Kidney glomerular epithelial cell (primary cell): ENCODE measurements at places on chromosomes 3 and 15.

DNA sequence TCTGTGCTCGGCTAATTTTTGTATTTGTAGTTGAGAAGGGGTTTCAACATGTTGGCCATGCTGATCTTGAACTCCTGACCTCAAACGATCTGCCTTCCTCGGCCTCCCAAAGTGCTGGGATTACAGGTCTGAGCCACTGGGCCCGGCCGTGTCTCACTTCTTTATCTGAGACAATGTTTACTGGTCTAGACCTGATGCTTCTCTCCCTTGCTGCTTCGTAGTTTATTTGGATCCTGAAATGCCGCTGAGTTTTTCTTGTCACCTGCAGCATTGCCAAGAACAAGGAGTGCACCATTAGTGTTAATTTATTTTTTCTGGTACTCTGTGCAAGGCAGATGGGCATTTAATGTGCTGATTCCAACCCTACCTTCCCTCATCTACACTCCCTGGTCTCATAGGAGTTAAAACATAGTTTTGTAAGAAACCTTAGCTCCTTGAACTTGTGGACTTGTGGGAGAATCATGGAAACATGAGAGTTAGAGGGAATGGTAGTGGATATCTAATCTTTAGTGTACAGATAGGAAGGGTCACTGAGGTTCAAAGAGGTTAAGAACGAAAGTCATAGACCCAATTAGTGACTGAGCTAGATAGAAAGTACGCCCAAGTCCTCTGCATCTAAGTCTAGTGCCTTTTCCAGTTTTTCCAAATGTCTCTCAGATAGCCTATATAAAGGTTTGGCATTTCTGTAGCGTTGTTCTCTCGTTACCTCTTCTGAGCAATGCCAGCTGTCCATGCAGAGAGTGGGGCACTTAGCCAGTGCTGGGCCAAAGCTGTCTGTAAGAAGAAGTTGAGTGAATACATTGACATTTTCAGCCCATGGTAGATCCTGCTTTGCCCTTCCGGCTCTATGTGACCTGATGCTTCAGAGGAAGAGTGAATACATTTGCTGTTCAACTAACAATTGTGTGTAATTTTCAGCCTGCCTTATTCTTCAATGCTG lies 244.1 kb downstream of the LPP start:
- no peak for DNase-seq

DNA sequence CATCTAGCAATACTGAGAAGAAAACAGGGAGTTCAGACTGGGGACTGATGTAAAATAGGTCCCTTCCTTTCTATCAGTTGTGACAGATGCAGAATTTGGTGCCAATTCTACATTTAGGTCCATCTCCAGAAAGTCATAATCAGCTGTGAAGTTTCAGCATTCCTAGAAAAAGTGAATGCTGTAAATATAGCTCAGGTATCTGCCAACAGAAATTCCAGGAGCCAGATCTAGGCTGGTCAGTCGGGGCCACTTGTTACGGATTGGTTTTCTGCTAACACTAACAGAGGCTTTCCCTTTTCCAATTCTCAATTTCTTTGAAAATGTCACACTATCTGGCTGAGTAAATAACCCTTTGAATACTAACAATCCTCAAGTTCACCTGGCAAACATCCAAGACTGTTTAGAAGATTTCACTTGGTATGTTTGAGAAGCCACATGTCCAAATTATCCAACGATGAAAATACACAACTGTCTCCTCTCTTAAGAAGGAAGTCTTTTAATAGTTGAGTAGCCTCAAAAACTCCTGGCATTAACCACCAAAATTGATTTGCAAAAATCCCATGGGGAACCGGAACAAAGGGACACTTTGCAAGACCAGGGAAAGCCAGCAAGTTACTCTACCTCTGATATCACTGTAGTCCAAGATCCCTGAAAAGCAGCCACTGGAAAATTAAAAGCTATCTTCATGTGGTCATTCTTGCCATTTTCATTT lies 222.3 kb downstream of the ZMAT3 start:
- no peak for DNase-seq

GRCh38 chr15:60480149-60480548 lies 1.2 kb upstream of the ICE2 start:
- DNase-seq, result no peak

GRCh38 chr3:104596551-104596950 lies 770.2 kb upstream of the ALCAM start:
- peak; percentile 60 for DNase-seq

DNA sequence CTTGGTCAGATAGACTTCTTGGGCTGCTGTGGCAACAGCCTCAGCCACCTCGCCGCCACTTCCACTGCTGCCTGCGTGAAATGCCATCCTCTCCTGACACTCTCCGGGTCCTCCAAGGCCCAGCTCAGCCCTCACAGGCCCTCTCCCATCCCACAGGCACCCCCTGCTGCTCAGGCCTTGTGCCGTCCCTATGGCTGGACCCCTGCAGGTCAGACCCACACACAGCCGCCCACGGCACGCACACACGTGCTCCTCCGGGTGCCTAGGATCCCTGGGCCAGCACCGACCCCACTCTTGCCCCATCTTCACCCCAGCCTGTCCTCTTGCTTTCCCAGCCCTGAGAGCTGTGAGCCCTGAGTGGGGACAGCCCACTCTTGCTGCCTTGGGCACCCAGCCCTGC lies 19.7 kb downstream of the CFAP100 start:
- DNase-seq, result no peak

DNA sequence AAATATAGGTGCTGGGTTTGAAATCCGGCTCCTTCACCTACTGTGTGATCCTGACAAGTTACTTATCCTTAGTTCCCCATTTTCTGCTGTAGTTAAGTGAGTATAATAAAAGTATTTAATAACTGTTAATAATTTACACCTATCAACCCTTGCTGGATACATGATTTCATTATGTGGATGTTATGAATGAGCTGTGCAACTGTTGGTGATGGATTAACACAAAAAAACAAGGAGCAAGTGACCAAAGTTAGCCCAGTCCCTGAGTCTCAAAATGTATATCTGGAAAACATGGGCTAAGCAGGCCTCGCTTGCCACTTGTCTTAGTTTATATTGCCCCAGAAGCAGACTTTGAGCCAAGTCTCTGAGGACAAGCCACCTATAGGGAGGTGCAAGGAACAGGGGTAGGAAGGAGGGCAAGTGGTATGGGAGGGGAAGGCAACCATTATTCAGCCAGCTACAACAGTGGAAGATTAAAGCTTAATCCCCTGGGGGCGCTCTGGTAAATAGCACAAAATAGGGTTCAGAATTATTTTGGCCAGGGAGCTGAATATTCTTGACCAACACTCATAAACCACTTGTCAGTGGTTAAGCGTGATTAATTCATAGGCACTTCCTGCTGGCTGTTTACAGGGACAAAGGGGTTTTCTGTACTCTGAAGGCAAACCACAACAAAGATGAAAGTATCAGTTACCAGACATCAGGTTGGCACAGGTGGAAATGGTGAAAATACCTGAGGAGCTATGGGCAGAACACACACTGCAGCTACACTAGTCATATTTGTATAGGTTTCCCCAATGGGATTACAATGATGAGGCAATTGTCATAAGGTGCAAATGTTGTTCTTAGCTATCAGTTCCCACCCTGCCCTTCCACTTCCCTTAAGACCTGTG lies 76.2 kb downstream of the TRIM42 start:
- no peak for DNase-seq

GRCh38 chr3:115019900-115020299 lies 127.2 kb downstream of the ZBTB20 start:
- DNase-seq, result no peak

GRCh38 chr3:73746623-73747022 lies 121.9 kb upstream of the PDZRN3 start:
- no peak for DNase-seq

DNA sequence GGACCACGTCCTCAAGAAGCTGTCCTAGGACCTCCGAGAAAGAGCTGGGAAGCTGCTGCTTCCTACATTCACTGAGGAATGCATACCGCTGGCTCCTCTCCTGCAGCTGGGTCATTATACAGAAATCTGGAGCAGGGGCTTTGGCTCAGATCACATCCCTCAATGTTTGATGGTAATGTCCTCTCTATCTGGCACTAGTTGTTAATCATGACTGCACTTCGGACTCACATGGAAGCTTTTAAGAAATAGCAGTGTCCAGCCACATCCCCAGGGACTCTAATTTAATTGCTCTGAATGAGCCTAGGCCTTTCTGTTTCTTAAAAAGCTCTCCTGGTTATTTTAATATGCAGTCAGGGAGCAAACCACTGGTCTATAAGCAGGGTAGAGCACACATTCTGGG lies 25.7 kb upstream of the MYRIP start:
- DNase-seq, result no peak

- no peak for DNase-seq
These were observed 57.4 kb upstream of the DIPK2A start for GRCh38 chr3:143914257-143914656.

GRCh38 chr3:11059090-11059798 lies 66.7 kb downstream of the SLC6A1 start:
- peak; percentile 67 for DNase-seq

GRCh38 chr15:41868321-41868720 lies 25.5 kb downstream of the SPTBN5 start:
- DNase-seq, result no peak

DNA sequence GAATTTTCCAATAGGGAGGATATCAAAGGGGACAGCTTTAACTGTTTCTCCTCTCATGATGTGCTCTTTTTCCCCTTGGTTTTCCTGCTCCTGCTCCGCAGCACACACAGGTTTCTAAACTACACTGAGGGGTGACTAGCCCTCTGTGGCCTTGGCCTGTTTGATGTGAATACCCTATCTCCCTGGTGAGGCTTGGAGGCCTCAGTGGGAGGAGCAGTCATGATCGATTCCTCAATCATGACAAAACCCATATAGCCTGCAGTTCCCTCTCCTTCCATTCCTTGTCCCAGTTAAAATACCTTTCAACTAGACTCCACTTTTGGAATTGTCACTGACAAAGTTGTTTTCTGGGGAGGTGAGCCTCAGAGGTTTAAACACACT lies 24.0 kb upstream of the USP3 start:
- DNase-seq, result peak; percentile 26

DNA sequence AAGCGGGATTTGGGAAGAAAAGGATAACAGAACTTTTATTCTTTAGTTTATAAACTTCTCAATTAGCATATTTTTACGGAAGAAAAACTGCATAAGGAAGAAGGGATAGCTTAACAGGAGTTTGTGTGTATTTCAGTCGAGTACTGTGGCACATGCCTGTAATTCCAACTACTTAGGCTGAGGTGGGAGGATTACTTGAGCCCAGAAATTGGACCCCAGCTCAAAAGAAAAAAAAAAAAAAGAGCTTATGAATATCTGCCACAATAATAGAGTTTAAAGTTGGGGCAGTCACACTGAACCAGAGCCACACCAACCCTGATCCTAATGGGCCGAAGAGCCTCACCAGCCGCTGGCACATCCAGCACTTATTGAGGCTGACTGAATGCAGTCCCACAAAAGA lies 31.1 kb downstream of the CHAC1 start:
- DNase-seq, result no peak

GRCh38 chr3:29889215-29889614 lies 608.3 kb downstream of the RBMS3 start:
- DNase-seq, result no peak

- DNase-seq, result no peak
These were observed 7.5 kb upstream of the NR1I2 start for GRCh38 chr3:119774444-119774843.
